C1 segment of cervical spinal cord (tissue), 14 donors: ENCODE measurements at places on chromosomes 7 and 10.

GRCh38 chr7:136652635-136653370 is 215.6 kb upstream of the CHRM2 start:
- no peak for DNase-seq

- no peak for DNase-seq
These were observed 83.9 kb downstream of the HECW1 start for GRCh38 chr7:43196379-43196778.

DNA sequence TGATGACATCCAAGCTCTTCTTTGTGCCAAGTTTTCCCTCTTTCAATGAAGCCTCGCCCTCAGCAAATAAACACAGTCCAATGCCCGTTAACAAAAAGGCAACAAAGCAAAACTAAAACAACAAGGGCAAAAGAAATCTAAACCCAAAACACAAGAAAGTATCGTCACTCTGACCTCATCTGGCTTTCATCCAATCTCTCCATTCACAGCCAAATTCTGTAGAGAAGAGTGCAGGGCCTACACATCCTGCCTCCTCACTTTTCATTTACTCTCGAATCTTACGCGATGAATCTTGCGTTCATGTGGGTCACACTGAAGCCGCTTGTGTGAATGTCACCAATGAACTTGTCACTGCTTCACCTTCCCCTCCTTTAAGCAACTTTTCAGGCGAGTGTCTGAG is 15.9 kb upstream of the AKR1E2 start:
- DNase-seq = no peak

DNA sequence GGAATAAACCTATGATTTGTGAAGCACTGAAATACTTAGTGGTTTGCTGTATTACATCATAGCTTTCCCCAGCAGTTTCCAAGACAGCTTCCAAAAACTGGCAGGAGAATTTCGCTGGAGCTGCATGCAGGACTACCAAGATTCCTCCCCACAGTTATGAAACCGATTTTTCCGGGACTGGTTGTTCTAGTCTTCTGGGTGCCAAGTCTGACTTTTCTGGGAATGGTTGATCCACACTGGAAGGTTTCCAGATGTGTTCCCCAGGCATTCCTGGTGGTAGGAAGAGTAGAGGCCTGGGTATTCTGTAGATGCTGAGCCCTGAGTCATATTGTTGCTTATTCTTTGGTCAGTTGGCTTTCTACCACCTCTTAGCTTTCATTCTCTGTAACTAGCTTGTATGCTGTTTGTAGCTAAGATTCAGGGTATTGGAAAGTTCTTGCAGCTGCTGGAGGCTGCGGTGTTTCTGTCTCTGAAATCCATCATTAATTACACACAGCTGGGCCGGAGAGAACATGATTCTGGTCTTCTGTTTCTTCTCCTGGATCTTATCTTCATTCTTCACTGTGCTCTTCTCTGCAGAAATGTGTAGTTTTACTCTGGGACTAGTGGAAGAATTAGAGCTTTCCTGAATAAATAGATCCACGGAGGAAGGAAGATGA is 6.3 kb downstream of the ABCC2 start:
- no peak for DNase-seq

DNA sequence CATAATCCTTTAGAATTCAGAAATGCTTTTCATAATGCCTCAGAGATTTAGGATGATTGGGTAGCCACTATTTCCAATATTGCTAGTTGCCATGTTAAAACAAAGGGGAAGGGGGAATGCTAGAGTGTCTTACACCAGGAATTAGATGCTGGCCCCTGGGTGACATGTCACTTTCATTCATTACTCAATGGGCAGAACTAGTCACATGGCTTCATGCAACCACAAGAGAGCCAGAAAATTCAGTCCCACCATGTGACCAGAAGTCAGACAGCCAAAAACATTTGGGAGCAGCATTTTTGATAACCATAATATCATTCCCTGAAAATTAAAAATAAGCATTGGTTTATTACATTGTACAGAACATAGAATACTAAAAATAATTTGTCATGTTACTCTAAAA is 81.2 kb downstream of the CREB5 start:
- no peak for DNase-seq

DNA sequence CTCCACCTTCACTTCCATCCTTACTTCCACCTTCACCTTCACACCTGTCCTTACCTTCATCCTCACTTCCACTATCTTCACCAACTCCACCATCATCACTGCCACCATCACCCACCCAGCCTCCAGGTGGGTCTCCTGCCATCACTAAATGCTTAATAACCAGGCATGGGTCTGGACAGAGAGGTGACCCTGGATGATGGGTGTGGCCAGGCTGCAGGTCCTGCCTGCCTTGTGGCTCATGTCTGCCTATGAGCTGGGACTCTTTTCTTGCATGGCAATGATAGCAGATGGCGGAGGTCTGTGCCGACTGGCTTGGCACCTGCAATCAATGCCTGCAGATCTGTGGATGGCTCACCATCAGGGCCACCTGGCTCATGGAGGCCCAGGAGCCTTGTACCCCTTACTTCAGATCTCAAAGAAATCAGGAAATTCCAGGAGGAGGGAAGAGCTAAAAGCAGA is 60.1 kb upstream of the ELN start:
- DNase-seq = no peak

DNA sequence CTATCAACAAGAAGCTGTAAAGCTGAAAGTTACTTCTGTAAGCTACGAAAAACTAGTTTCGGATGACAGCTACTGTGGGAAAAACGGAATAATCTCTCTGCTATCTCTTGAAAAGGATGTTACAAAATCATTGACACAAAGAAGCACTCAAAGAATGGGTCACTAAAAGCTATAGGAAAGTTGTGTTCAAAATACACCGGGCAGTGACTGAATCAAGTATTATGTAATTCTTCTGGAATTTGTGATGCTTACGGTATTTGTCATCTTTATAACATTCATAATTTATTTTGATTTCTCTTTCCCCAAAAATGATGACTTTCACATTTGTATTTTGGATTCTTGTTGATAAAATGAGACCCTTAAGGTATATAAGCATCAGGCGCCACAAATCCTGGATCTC is 112.1 kb upstream of the KLF6 start:
- no peak for DNase-seq

- DNase-seq = no peak
These were observed 22.5 kb downstream of the C10orf67 start for GRCh38 chr10:23322082-23322481.

GRCh38 chr7:128221929-128222403 is 19.1 kb upstream of the LEP start:
- DNase-seq = no peak

DNA sequence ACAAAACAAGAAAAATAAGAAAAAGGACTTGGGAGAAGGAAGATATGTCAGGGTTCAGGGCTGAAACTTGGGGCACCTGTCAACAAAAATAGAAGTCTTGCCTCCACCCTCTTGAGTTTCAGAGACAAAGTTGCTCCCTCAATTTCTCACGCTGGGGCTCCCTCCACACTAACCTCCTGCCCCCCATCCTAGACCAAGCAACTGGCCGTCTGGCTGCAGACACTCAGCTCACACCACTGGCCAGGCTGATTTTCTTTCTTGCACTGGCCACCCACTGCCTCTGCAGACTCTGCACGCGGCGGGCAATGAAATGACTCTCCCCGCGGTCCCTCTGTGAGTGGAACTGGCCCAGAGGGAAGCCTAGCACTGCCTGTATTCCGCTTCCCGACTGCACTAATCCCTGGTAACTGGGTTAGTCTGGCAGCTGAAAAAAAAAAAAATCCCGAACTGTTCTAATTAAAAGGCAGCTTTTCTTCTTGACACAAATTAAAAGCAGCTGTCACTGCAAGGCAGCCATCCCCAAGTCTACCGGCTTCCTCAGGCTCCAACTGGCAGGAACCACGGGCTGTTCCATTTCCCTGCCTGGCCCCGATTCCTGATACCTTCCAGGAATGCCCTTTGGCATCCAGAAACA is 83.5 kb downstream of the SPDYE5 start:
- peak; percentile 28 for DNase-seq

- no peak for DNase-seq
These were observed 35.1 kb upstream of the DNAJB6 start for GRCh38 chr7:157301610-157302120.

DNA sequence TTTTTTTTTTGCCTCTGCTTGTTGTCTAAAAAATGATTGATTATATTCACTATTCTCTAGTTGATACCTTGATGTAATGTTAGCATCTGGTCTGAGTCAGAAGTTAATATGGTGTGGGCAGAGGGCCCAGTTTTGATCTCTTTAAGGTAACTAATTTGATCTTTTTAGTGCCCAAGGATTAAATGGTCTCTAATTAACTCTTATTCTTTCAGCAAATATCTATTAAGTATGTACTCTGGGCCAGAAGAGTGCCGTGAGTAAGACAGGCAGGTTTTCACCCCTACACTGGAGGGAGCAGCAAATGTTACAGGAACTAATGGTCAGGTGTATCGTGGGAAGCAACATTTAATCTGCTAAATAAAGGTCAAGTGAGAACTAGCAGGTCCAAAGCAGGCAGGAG is 144.6 kb upstream of the COL1A2 start:
- DNase-seq = no peak

GRCh38 chr7:135757719-135758411 is 9.3 kb upstream of the FAM180A start:
- DNase-seq = no peak

- DNase-seq = no peak
These were observed 449.7 kb upstream of the KLF6 start for GRCh38 chr10:4234661-4235060.
